ENCODE measurements at places on chromosomes 12 and 14. TPM values are rescaled to one million over a fixed set of nuclear protein-coding genes. Genes with fewer than 3 reads are reported as not detected.

DNA sequence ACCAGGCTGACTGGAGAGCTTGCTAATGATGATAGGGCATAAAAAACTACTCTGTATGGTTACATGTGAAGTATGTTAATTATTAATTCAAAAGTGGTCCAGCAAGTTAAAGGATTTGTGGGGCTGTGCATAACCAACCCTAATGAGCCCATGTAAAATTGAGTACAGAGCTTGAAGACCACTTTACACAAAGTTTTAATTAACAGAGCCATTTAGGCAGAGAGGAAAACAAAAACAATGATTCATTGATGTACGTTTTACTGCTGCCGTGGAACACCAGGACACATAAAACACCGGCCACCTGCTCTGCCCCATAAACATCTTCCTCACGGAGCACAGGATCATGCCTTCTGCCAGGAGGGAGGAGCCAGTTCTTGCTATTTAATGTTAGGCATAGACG, 83.5 kb downstream of the RIMBP2 start:
- no peak for DNase-seq
- H3K27me3 ChIP-seq = no peaks in the 10 kb centered on the region
- H3K4me1 ChIP-seq = no peaks in the 10 kb centered on the region
- no peaks in the 10 kb centered on the region for H3K36me3 ChIP-seq
- no peak overlapping the region for H3K27ac ChIP-seq

GRCh38 chr12:118189741-118190191, 53.8 kb downstream of the PEBP1 start:
- peak overlapping the region; percentile 86 for H3K27ac ChIP-seq
- H3K4me3 ChIP-seq = peak overlapping the region; percentile 4
- peak; percentile 33 for DNase-seq
- no peaks in the 10 kb centered on the region for H3K4me1 ChIP-seq

- H3K4me3 ChIP-seq = no peak overlapping the region
- no peak for DNase-seq
- H3K27ac ChIP-seq = no peak overlapping the region
- H3K4me1 ChIP-seq = no peaks in the 10 kb centered on the region
- H3K36me3 ChIP-seq = no peaks in the 10 kb centered on the region
Measured at GRCh38 chr12:33676866-33677265, 237.2 kb upstream of the SYT10 start.

- H3K27me3 ChIP-seq = no peaks in the 10 kb centered on the region
- no peak overlapping the region for H3K4me3 ChIP-seq
- no peak overlapping the region for H3K27ac ChIP-seq
- H3K36me3 ChIP-seq = no peaks in the 10 kb centered on the region
- no peak for DNase-seq
Measured at GRCh38 chr14:72544615-72545387, 349.1 kb downstream of the DPF3 start.

DNA sequence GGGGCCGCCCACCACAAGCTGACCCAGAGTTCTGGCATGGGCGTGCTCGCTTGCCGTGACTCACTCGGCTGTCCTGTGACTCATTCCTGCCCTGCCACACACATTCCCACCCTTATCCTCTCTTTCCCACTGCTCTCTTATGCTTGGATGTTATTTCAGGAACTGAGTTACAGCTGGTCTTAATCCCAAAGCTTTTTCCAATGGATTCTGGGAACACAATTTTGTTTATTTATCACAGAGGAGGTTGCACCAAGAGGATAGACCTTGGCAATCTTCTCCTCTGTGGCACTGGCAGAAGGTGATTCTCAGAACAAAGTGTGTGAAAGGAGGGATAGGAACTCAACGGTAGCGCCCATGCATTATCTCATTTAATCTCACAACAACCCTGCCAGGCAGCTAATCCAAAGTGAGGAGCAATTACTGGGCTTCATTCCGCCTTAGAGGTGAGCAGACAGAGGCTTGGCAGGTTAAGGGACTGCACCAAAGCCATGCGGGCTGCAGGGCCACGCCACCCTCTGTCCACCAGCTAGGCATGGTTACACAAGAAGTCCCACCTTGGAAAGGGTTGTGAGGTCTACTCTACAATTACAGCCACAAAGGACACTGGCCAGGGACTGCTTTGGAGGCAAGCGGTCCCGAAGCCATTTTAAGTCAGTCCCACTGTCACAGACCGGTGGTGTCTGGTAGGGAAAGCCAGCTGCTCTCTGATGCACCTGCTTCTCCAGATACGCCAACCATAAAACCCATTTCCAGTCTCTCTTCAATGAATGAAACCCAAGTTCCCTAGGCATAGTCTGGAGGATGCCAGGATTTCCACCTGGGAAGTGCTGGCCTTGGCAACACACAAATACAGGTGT, 32.9 kb downstream of the SYNE3 start:
- H3K4me1 ChIP-seq = peaks cover 9% of the 10 kb centered on the region
- peak; percentile 90 for DNase-seq
- H3K27ac ChIP-seq = peak overlapping the region; percentile 67
- H3K36me3 ChIP-seq = no peaks in the 10 kb centered on the region
- H3K27me3 ChIP-seq = no peaks in the 10 kb centered on the region
- H3K4me3 ChIP-seq = no peak overlapping the region

The RILPL1 gene
- polyA plus RNA-seq = 17.5 TPM

The FAM181A gene
- polyA plus RNA-seq = 0.90 TPM

The ATXN7L3B gene
- 33.1 TPM for polyA plus RNA-seq

The ENDOU gene
- polyA plus RNA-seq = not detected

The ADGRD1 gene
- 12.7 TPM for polyA plus RNA-seq

Data from hepatocyte (in vitro differentiated cells).